ENCODE measurements at places on chromosomes 5 and 9.

GRCh38 chr9:18616976-18617375, 143.0 kb downstream of the ADAMTSL1 start:
- no peak for DNase-seq

- DNase-seq = no peak
Observed at GRCh38 chr9:72346333-72346732, 18.7 kb downstream of the ZFAND5 start.

DNA sequence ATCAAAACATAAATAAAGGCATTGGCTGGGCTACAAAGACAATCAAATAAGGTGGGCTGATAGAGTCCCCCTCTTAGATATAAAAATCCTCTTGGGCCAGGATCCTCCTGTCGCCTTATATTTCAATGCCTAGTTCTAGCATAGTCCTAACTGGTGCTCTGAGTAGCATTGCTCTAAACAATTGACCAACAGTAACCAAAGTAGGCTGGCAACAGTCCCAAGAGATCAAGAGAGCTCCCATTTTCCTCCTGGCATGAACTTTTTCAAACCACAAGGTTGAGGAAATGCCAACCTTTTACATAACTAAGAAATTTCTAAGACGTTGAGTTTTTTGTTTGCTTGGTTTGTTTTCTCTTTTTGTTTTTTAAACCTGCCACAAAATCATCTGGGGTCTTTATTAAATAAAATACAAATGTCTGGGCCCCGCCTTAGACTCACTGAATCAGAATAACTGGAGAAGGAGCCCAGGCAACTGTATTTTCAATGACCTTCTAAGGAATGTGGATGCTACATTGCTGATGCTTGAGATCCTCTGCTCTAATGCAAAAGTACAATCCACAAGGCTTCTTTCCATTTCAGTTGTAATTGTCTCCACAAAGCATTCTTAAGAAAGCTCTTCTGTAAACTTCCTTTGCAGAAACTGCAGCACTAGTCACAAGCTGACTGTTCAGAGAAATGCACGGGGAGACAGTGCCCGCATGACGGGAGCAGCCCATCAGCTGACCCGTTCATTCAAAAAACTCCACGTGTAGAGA, 2.9 kb downstream of the SLC45A2 start:
- DNase-seq = no peak

- DNase-seq = no peak
Observed at GRCh38 chr9:15882328-15882727, 329.5 kb downstream of the CCDC171 start.

DNA sequence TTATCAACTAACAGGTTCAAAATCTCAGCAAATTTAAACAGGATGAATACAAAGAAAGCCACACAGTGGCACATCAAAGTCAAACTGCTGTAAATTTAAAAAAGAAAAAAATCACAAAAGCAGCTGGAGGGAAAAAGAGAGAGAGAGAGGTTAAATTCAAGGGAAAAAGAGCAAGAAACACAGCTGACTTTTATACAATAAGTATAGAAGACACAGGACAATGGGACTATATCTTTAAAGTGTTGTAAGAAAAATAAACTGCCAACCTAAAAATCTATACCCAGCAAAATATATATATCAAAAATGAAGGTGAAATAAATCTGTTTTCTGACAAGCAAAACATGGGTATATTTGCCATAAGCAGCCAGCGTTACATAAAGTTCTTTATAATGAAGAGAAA, 261.5 kb downstream of the TLE1 start:
- no peak for DNase-seq

DNA sequence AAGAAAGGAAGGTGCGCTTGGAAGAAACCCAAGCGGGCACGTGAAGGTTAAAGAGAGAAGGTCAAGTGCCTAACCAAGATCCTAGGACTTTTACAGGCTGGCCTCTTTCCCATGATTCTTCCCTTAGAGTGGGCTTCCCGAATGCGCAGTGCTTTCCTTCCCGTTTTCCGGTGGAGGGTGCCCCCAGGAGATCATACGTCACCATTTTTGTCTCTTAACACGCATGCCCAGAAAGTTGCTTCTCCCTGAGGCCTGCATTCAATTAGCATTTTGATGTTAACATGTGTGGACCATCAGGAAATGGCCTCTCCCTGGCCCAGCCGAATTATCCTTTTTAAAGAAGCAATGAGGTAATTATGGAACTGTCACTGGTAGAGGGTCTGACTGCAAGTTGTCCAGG, 1.9 kb upstream of the RUSC2 start:
- no peak for DNase-seq

- DNase-seq = no peak
Observed at GRCh38 chr5:137837491-137838394, 29.9 kb upstream of the MYOT start.

GRCh38 chr9:98465799-98466198, 210.3 kb upstream of the TBC1D2 start:
- no peak for DNase-seq

DNA sequence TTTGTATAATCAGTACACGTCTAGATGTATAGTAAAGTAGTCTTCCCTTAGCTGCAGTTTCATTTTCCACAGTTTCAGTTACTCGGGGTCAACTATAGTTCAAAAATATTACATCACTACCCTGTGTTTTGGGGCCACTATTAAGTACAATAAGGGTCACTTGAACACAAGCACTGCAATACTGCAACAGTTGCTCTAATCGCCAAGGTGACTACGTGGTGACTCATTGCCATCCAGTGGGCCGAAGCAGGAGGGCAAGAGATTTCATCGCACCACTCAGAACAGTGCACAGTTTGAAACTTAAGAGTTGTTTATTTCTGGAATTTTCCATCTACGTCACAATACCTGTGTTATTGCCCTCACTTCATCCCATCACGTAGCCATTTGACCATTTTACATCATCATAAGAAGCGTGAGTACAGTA, at the start of gene ARL14EPL:
Gene ARL14EPL (plus strand): TSS at position 379 of the 424 bp plus-strand sequence. CDS start 18,994 bp downstream, outside the sequence.
- DNase-seq = no peak

- DNase-seq = no peak
Observed at GRCh38 chr9:121294866-121295661, 27.1 kb downstream of the GSN start.

DNA sequence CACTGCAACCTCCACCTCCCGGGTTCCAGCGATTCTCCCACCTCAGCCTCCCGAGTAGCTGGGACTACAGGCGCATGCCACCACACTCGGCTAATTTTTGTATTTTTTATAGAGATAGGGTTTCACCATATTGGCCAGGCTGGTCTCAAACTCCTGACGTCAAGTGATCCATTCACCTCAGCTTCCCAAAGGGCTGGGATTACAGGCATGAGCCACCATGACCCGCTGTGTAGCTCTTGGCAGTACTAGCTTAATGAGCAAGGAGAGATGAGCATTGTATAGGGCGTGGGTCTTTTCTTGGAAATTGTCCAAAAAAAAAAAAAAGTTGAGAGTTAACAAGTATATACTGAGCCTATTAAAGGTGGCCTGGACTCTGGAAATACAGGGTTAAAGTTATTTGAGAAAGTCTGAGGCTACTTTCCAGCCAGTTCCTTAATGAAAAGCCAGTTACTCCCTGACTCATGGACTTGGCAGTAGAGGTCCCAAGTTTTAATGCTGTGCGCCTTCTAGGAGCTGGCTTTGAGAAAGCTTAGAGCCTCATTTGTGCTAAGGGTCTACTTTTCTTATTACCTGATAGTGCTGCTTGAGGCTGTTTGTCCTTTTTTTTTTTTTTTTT, 4.2 kb upstream of the FGF18 start:
- DNase-seq = no peak

DNA sequence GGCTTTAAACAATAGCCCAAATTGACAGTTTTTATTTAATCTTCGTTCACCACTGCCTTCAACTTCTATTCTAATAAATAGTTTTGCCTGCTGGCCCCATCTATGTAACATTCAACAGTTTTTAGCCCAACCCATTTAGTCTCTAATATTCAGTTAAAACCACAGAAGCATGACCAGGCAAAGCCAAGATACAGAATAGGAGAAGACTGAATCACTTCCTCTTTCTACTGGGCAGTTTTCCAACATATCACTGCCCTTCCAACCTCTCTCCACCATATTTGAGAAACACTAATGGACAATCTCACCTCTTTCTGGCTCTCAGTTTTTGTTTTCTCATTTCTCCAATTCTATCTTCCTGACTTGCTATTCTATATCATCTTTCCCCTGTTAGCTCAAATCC, 352.9 kb downstream of the DNAH5 start:
- DNase-seq = no peak

GRCh38 chr9:78572266-78572665, 275.3 kb downstream of the PSAT1 start:
- DNase-seq = no peak

- DNase-seq = peak; percentile 79
Observed at GRCh38 chr9:137021979-137022661, 5.9 kb downstream of the ABCA2 start.

- DNase-seq = no peak
Observed at GRCh38 chr9:93365427-93366118, 85.9 kb upstream of the FAM120A start.

DNA sequence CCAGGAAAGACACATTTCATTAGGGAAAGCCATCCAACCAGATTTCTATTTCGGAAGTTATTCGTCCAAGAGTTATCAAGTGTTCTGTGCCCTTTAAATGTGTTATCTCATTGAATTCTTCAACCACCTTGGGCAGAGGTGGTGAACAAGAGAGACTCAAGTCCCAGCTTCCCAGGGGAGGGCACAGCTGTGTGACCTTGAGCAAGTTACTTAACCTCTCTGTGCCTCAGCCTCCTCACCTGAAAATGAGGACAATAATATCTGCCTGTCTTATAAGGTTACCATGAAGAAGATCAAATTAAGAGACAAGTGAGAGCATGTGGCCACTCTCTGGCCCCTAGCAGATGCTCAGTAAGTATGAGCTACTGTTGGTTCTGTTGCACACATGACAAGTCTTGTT, 37.4 kb downstream of the WHRN start:
- DNase-seq = no peak

- no peak for DNase-seq
Observed at GRCh38 chr9:134408389-134408788, 82.1 kb downstream of the RXRA start.

DNA sequence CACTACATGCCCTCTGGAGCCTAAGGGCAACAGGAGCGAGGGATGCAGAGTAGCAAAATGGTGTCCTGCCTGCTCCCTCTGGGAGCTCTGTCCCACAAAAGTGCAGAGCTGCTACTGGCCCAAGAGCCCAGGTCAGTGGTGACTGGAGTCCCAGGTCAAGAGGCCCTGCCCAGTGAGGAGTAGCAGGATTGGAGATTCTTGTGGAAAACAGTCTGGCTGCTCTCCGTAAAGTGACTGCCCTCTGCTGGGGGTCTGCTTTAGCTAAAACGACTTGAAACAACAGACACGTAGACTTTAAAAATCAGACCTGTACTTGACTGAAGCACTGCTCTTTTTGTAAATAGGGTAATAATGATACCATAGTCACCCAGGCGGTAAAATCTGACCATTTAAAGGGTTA, 917.0 kb downstream of the MAT2B start:
- no peak for DNase-seq

- no peak for DNase-seq
Observed at GRCh38 chr5:151121665-151122064, 35.9 kb downstream of the ANXA6 start.

- no peak for DNase-seq
Observed at GRCh38 chr5:29001666-29002065, 1963.3 kb upstream of the CDH9 start.

DNA sequence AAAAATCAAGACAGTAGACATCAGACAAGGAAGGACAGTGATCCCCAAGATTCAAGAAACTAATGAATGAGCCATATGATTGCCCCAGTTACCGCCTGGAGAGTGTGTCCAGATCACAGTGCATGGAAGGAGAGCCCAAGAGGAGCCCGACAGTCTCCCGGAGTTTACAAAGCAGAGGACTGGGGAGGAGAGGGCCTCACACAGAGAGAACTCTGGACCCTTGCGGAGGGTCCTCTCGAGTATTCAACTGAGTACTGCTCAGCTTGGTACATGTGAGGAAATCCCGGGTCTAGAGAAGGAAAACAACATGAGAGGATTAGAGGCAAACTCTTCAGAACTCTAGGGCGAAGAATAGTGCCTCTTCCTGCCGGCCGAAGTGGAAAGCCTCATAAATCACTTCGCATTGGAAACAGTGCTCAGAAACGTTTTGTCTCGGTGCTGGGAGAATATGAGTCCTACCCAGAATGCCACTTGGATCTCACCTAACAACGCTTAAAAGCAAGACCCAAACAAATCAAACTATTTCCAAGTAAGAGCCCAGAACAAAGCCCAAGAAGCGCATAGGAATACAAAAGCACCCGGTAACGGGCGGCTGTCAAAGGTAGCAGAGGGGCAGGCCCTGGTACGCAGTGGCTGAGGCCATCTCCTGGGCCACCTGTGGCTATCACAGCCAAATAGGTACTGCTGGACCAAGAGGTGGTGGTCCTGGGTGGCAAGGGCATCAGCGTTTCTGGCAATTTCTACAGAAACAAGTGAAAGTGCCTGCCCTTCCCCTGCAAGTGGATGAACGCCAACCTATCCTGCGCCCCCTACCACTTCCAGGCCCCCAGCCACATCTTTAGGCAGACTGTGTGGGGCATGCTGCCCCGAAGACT, 36.0 kb downstream of the FAM78A start:
- DNase-seq = no peak

GRCh38 chr5:164000819-164001218, 495.4 kb downstream of the MAT2B start:
- no peak for DNase-seq

DNA sequence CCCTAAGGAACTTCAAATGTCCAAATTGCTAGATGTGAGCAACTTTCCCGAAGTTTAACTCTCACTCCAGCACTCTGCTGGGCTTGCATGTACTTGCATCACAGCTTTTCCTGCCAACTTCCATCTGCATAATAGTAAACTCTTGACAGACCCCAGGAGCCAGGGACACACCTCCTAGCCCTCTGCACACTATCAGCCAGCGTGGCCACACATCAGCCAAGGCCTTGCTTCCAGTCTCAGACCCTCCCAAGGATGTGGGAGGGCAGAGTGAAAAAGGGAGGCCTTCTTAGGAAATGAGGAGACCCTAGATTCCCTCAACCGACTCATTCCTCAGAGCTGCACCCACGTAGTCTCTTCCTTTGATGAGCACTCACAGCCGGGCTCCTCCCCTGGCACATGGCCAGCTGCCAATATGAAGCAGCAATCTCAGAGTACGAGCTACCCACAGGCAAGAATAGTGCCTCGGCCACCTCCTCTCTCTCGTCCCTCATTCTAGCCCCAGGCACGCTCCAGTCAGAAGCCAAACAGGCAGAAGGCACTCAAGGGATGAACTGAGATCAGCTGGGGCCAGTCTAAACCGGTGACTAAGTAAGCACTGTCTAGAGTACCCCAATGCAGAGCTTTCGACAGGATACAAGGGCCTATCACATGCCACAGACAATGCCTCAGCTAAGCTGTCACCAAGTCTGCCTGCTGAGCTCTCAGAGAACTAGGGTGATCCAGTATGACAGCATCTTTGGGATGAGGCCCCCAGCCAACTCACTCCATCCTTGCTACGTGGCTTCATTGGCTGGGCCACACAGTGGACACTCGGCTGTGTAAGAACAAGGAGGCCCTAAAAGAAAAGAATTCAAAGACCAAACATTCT, 2.3 kb downstream of the P4HA2 start:
- DNase-seq = peak; percentile 2

Measured in DMS153 (cell line).